Aorta (tissue), 5 donors: ENCODE measurements at places on chromosomes 3 and 15. TPM values are rescaled to one million over a fixed set of nuclear protein-coding genes. Genes with fewer than 3 reads are reported as not detected.

The SOX2 gene
- total RNA-seq: 0.24 TPM

GRCh38 chr3:70090322-70090913, 90.9 kb downstream of the SAMMSON start:
- DNase-seq: no peak
- no peaks in the 10 kb centered on the region for H3K36me3 ChIP-seq
- H3K27me3 ChIP-seq: no peaks in the 10 kb centered on the region
- no peak overlapping the region for H3K4me3 ChIP-seq
- no peak overlapping the region for H3K27ac ChIP-seq

GRCh38 chr3:171377859-171378258, 82.3 kb downstream of the TNIK start:
- DNase-seq: no peak
- no peaks in the 10 kb centered on the region for H3K4me1 ChIP-seq
- no peak overlapping the region for H3K4me3 ChIP-seq
- H3K27ac ChIP-seq: no peak overlapping the region
- H3K27me3 ChIP-seq: no peaks in the 10 kb centered on the region

GRCh38 chr3:80187981-80188380, 420.2 kb upstream of the ROBO1 start:
- no peak overlapping the region for H3K4me3 ChIP-seq
- DNase-seq: no peak
- H3K27me3 ChIP-seq: no peaks in the 10 kb centered on the region
- no peaks in the 10 kb centered on the region for H3K36me3 ChIP-seq
- H3K27ac ChIP-seq: no peak overlapping the region
- no peaks in the 10 kb centered on the region for H3K4me1 ChIP-seq

DNA sequence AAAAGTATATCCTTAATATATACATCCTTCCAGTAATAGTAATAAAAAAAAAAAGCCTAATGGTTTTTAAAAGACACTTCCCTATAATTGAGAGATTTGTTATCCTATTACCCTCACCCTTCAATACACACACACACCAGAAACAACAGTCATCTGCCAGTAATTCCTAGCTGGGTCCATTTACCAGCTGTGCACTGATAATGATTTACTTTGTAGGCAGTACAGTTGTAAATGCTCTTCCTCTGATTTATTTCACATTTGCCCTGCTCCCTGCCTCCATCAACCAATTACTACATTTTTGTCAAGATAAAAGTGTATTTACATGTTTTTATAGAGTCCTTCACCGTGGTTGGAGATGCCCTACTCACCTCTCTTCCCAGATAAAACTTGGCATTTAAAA, 12.4 kb downstream of the TPM1 start:
- no peak overlapping the region for H3K27ac ChIP-seq
- H3K4me1 ChIP-seq: peaks cover 2% of the 10 kb centered on the region
- H3K4me3 ChIP-seq: no peak overlapping the region
- no peaks in the 10 kb centered on the region for H3K27me3 ChIP-seq
- peaks cover 21% of the 10 kb centered on the region for H3K36me3 ChIP-seq
- DNase-seq: no peak

DNA sequence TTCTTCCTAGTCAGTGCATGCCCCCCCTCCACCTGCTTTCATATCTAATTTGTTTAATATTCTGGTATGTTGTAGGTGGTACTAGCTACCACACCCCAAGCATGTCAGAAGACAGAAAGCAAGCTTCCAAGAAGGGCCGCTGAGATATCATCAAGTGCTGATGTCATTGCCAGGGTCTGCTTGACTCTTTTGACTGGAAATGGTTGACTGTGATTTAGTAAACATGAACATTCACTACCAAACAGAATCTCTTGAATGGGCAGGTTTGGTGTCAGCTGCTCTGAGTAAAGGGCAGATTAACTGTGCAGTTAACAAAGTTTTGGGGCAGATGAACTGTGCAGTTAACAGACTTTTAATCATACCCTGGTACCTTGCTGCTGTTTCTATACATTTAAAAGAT, 244.2 kb upstream of the SATB1 start:
- H3K27me3 ChIP-seq: no peaks in the 10 kb centered on the region
- H3K4me3 ChIP-seq: no peak overlapping the region
- H3K27ac ChIP-seq: no peak overlapping the region
- no peaks in the 10 kb centered on the region for H3K4me1 ChIP-seq
- no peaks in the 10 kb centered on the region for H3K36me3 ChIP-seq

DNA sequence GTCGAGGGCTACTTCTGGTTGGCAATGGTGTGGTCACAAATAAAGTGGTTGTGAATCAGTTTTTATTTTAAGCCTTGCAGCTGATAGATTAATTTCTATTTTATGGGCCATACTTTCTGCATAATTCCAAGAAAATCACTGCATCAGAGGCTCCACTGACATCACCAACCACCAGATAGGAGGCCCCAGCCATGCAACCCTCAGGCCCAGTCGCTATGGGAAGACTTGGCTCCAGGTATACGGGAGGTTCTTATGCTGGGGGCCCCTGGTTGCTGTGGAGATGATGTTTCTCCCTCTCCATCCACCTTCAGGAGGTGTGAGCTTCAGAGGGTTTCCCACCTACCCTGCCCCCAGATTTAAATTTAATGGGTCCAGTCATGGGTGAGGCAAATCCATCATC, 57.4 kb downstream of the ISG20 start:
- no peaks in the 10 kb centered on the region for H3K4me1 ChIP-seq
- no peaks in the 10 kb centered on the region for H3K27me3 ChIP-seq
- no peaks in the 10 kb centered on the region for H3K36me3 ChIP-seq
- no peak overlapping the region for H3K27ac ChIP-seq
